Subcutaneous preadipocyte (primary cell): ENCODE measurements at places on chromosomes 1 and 21. TPM values are rescaled to one million over a fixed set of nuclear protein-coding genes. Genes with fewer than 3 reads are reported as not detected.

The SLC37A1 gene
- 0.73 and 1.8 TPM in 2 replicates for total RNA-seq

The DNASE2B gene
- total RNA-seq, result not detected in 2 replicates

The TAL1 gene
- total RNA-seq, result not detected in 2 replicates

The TIE1 gene
- total RNA-seq, result under 0.01 TPM in 2 replicates

The FAM78B gene
- total RNA-seq, result 0.98 and 1.1 TPM in 2 replicates

The SKI gene
- 18.4 and 22.3 TPM in 2 replicates for total RNA-seq

The KRTAP21-2 gene
- total RNA-seq, result not detected in 2 replicates

The SLAMF7 gene
- not detected in 2 replicates for total RNA-seq
